Left renal pelvis (tissue), 4 donors: ENCODE measurements at places on chromosomes 7 and 10.

GRCh38 chr7:131355917-131356777 is 28.5 kb downstream of the MKLN1 start:
- DNase-seq: no peak

DNA sequence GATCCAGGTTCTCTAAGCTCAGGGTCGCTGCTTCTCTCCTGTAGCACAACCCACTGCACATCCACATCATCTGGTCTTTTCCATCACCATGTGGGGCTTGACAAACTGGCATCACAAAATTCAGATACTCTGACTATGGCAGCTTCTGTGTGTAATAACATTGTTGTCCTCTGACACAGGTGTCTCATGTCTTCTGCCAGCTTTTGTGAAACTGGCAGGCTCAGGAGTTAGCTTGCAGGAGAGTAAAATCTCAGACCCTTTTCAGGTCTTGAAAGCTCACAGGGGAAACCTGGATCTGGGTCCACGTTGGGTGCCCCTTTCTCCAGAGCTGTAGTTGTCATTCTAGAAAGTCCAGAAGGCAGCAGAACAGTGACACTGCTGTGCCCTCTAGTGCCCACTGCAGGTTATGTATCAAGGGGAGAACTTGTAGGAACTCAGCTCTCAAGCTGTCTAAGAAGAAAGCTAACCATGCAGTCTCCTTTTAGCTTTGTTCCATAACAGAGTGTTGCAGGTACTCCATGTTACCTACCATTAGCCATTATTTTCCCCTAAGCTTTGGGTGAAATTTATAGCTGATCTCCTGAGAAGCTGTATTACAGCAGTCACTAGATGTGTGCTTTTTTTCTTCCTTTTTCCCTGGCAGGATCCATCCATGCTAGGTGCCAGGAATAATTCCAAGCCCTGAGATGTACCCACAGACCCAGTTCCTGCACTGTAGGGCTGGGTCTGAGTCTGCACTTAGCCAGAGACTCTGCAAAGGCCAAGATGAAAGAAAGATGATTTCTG is 102.7 kb downstream of the ZNF248 start:
- DNase-seq: no peak

DNA sequence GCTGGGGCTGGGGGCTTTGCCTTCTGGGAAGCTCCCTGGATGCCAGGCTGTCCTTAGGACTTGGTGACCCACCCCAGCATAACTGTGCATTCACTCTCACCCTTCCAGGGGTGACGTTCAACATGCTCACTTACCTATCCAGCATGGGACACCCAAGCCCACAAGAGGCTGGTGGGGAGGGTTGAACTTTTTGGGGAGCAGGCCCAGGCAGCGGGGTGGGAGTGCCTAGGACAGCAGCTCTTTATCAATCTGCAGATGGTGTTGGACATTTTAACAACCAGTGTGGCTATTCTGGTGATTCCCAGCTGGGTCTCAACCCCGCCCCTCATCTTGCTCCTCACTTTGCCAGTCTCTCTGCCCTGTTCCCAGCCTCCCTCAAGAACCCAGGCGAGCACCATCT is 86.4 kb downstream of the CDH23 start:
- no peak for DNase-seq

DNA sequence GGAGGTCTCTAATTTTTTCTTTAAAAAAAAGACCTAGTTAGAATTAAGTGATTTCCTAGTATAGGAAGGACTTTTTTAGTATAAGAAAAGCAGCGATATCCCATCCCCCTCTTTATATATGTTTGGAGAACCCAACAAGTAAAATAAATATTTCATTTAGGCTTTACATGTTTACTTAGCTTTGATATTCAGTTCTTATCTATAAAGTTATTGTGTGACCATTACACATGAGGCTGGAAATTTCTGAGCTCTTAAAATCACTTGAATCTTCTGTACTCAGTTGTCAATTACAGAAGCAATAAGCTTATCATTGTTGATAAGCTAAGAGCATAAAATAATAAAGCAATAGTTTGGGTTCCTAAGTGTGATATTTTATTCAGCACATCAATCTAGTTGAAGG is 89.7 kb downstream of the AASS start:
- DNase-seq: no peak

DNA sequence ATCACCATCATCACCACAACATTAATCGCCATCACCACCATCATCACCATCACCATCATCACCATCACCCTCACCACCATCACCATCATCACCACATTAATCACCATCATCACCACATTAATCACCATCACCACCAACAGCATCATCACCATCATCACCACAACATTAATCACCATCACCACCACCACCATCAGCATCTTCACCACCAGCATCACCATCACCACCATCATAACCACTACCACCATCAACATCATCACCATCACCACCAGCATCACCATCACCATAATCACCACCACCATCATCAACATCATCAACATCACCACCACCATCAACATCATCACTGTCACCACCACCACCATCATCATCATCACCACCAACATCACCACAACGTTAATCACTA is 124.6 kb downstream of the WDFY4 start:
- no peak for DNase-seq

GRCh38 chr7:34823650-34824258 is 165.7 kb downstream of the NPSR1 start:
- DNase-seq: peak; percentile 12
